ENCODE measurements at places on chromosomes 1 and 21.

GRCh38 chr1:111236806-111237205, 9.3 kb downstream of the CHI3L2 start:
- DNase-seq, result no peak

DNA sequence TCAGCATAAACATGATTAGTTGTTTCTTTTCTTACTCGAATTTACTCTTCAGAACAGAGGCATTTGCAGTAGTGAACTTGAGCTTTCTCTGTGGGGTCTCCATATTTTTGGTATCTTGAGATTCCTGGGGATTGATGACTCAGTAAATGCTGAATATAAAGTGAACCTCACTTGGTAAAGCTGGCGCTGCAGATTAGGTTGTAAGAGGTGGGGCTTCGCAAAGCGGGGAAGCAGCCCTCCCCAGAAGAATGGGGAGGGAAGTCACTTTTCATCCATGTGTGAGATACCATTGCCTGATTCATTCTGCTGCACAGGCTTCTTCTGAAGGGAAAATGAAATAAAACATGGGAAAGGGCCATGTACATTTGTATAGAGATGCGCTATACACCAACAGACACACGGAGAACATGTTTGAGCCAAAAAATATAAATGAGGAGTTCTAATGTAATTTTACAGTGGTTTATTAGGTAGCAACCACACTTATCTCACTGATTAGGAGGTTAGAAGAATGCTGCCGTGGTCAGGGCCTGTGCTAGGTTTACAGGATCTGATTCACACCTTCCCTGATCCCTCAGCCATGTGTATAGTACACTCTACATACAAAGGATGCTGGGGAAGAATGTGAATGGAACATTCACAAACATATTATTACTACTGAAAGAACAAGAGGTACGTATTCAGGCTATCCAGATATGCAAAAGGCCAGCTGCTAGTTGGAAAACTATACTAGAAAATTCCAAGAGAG, 63.5 kb downstream of the DNTTIP2 start:
- no peak for DNase-seq

DNA sequence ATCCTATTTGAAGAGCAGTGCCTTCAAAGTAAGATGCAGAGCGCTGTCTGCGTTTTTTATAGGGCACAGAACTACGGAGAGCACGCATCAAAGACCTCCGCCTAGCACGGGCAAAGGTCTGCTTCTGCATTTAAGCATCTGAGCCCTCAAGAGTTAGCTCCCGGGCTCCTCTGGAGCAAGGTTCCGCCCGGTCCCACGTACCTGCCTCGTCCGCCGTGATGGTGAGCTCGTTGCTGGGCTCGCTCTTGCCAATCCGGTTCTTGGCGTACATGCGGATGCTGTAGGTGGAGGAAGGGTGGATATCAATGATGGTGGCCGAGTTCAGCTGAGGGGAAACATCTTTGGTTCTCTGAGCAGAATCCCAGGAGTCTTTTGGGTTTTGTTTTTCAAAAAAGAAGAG, 311.5 kb downstream of the PCP4 start:
- no peak for DNase-seq

GRCh38 chr1:59218521-59219236, 78.2 kb upstream of the FGGY start:
- DNase-seq, result no peak

GRCh38 chr1:37574834-37575480, 18.2 kb downstream of the DNALI1 start:
- no peak for DNase-seq

DNA sequence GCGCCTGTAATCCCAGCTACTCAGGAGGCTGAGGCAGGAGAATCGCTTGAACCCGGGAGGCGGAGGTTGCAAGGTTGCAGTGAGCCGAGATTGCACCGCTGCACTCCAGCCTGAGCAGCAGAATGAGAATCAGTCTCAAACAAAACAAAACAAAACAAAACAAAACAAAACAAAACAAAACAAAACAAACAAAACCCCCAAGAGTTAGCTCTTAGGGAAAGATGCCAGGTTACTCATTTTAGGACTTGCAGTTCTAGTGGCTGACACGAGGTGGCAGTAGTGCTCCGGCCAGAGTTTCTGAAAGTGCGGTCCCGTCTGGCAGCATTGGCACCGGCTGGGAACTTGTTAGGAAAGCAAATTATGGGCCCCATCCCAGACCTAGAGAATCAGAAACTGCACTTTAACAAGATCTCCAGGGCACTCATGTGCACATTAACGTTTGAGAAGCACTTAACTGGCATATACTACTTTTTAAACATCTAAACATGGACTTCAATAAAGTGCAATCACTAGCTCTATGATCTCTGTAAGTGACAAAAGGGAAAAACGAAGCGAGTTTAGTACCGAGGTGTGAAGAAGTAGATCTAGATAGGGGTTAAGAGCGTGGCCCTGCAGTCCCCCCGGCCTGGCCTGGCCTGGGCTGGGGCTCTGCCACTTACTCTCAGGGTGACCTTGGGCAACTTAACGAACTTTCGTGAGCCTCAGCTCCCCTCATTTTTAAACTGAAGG, 41.9 kb upstream of the TNFRSF1B start:
- DNase-seq, result peak; percentile 63

GRCh38 chr21:31682620-31683019, 23.1 kb downstream of the SOD1 start:
- no peak for DNase-seq

All from activated T-helper 9 cell treated with anti-CD3 and anti-CD28 coated beads, Interleukin-2, amount 50 U/mL, for 16 hours (primary cell).